ENCODE measurements at places on chromosomes 16 and 17.

- no peak for DNase-seq
Measured at GRCh38 chr17:35560703-35561102, at the start of gene SLFN14. Gene SLFN14, minus strand, starts transcription at chr17:35560819. Its CDS starts 2,757 bp downstream, at chr17:35558062.

GRCh38 chr17:39781031-39781860 is 43.5 kb downstream of the GRB7 start:
- no peak for DNase-seq

- no peak for DNase-seq
Measured at GRCh38 chr16:56140645-56141044, 50.6 kb upstream of the GNAO1 start.

DNA sequence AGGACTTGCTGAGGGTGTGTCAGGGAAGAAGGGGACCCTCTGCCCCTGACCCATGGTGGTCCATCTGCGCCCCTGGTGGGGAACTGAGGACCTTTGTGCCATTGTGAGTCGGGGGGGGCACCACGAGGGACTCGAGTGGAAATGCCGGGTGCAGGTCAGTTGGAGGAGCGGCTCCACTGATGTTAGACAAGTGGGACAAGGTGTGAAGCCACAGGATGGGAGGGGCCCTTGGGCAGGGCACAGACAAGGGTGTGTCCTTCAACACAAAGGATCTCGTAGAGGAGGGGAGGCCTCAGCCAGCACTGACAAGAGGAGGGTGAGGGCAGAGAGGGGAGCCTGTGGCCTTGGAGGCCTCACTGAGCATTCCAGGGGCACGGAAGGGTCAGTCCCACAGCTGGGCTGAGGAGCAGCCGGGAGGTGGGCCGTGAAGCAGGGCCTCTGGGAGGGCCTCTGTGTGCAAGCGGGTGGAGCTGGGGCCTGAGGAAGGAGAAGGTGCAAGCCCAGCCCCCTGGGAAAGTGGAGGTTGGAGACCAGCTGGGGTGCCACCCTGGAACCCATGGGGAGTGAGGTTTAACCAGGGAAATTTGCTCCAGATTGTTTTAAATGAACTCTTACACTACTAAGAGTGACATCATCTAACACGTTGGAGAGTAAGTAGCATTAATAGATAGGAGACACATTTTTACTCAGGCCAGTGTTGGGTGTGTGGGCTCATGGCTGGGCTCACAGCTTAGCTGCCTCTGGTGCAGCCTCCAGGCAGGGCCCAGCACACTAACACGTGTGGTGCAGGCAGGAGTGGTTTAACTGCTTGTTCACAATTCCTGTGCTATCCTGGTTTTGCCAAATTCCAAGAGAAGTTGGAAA is 27.9 kb downstream of the NARF start:
- no peak for DNase-seq

DNA sequence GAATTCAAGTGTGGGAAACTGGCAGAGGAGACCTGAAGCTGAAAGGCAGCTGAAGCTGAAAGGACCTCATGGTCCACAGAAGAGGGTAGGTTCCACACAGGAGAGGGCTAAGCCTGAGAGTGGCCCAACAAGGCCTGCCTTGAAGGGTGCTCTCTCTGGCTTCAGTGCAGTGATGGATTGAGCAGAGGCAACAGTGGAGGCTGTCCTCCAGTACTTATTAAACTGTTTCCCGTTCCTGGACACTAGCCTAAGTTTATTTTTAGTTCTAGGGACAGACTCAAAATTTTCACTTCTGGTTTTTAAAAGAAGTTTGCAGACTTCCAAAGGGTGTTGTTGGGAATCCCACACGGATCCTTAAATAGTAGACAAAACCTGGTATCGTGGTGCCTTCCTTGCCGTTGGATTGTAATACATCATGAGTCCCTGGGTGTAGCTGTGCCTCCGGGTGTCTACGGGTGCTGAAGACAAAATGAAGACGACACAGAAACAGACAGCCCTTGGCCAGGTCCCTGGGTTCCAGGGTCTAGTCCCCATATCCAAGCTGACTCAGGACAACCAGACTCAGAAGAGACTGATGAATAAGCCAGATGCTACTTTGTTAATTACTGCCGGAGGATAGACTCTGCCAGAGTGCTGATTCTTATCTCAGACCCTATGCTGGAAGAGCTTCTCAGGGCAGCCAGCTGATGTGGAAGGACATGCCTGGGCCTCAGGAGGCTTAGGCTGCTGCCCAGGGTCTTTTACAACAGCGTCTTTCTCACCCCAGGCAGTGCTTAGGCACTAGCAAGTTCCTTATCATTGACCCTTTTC is 7.1 kb upstream of the CMTM4 start:
- no peak for DNase-seq

Data from AG08395 (cell line).